ENCODE measurements at places on chromosomes 4 and X. TPM values are rescaled to one million over a fixed set of nuclear protein-coding genes. Genes with fewer than 3 reads are reported as not detected.

Gene TDO2
- total RNA-seq, result 2.4 TPM

Gene ARHGEF9
- total RNA-seq, result 28.0 TPM

DNA sequence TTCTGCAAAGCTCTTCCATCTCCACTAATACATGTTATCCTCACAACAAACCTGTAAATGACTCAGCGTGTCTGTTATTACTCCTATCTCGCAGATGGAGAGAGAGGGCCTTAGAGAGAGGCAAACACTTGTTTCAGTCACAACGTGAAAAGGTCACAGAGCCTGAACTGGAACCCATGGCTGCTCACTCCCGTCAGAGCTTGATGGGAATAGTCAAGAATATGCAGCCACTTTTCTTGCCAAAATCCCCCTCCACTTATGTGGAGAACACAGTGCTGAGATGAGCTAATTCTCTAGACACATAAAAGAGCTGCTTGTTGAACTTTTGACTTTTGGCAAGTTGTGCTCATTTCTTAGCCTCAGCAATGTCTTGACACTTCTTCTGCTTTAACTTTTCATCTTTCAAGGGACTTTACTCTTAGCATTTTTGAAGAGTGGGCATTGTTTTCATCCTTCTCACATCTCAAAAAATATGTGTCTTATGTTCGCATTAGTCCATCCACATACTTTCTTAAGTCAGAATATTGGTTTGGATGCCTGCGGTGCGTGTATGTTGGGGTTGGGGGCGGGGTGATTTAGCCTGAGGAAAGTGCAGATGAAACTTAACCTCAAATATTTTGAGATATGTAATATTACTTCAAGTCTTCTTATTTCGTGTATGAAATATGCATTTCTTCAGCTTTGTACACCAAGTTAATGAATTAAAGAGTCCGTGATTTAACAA lies 69.2 kb downstream of the SYNPO2 start:
- DNase-seq, result no peak

Gene DUSP9
- 0.12 TPM for total RNA-seq

Gene EDNRA
- total RNA-seq, result 9.7 TPM

DNA sequence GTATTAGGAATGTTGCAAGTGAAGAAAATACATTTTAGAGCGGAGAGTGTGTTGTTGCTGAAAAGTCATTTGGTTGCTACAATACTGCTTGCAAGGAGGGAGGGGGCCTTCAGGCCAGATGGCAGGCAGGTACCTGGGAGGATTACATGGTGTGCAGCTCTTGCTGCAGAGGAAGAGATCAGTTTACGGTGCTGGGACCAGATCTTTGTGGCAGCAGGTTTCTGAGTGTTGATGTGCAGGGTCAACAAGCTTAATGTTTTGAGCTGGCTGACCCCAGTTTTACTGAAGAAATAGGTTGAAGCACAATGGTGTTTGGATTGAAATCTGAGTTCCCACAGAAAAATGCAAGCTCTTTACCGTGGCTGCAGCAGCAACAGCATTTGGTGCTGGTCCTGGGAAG lies 96.4 kb upstream of the DDIT4L start:
- DNase-seq, result no peak

Gene FOXR2
- not detected for total RNA-seq

DNA sequence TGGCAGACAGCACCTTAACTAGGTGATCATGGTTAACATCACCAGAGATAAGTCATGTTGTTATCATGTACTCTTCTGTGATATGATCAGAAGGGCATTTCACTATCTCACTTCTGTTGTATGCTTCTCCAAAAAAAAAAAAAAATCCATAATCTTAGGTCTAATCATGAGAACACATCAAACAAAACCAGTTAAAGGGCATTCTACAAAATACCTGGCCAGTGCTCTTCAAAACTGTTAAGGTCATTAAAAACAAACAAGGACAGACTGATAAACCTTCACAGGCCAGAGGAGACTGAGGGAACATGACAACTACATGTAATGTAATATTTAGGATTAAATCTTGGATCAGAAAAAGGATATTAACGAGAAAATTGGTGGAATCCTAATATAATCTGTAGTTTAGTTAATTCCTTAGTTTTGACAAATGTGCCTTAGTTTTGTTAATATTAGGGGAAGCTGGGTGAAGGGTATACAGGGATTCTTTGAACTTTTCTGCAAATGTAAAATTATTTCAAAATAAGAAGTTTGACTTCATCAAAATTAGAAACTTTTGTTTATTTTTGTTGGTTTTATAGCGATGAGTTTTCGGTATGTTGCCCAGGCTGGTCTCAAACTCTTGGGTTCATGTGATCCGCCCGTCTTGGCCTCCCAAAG lies 18.0 kb downstream of the RBM10 start:
- no peak for DNase-seq

DNA sequence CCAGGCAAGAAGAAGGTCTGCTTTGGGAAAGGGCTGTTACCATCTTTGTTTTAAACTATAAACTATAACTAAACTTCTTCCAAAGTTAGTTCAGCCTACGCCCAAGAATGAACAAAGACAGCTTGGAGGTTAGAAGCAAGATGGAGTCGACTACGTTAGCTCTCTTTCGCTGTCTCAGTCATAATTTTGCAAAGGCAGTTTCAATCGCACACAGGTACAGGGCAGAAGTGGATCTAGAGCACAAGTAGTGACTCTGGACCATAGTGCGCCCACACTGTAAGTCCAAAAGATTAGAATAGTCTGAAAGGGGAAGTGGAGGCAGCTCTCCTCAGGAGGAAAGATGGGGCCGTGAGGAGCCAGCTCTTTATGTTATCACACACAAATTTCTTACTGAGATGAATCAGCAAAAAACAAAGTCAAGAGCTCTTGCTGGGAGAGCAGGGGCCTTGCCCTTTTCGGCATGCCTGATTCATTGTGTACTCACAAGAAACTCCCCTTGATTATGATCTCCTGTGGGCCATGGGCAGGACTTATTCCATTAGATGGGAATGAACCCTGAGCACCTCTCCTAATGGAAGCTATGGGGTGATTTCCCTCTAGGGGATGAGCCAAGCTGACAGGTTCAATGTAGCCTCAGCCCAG lies 58.6 kb downstream of the FUNDC1 start:
- no peak for DNase-seq

Gene ARSD
- total RNA-seq, result 82.5 TPM

Gene CCSER1
- total RNA-seq, result 5.4 TPM

DNA sequence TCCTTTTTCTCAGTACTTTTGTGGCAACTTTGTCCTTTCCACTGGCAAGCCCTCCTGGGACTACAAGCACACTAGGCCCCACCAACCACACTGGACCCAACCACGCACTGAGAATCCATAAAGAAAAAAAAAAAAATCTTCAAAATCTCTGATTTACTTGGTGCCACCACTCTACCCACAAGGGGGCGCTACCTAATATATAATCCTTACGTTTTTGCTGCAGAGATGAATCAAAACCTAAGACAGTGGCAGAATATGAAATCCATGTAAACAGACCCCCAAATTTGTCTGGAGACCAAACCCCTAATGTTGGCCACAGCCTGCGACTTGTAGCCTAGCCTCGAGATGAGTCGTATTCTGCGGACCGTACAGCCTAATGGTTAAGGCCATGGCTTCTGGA lies 63.5 kb upstream of the ARHGAP36 start:
- no peak for DNase-seq

DNA sequence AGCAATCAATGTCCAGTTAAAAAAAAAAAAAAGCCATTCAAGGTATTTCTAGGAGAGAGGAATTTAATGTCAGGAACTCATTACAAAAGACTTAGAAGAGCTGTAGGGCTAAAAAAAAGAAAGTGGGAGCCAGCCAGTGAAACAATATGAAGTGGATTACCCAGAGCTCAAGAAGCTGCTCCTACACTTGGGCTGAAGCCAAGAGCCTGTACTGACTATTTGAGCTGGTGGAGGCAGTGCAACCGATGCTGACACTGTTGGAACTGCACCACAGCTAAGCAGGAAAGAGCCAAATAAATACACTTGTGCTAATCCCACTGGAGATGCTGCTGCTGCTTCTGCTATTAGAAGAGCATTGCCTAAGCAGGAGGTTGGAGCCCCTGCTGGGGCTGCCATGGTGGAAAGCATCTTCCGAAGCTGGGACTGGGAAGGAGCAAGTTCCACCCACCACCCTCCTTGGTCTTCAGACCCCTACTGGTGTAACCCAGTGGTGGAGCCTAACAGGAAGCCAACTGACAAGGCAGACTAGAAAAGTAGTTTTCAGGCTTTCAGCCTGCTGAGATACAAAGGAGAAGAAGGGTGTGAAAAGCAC lies 65.4 kb downstream of the CXXC4 start:
- no peak for DNase-seq

Gene FAAH2
- total RNA-seq, result 5.1 TPM

- no peak for DNase-seq
Observed at GRCh38 chr4:73822389-73822788, 14.1 kb upstream of the CXCL6 start.

DNA sequence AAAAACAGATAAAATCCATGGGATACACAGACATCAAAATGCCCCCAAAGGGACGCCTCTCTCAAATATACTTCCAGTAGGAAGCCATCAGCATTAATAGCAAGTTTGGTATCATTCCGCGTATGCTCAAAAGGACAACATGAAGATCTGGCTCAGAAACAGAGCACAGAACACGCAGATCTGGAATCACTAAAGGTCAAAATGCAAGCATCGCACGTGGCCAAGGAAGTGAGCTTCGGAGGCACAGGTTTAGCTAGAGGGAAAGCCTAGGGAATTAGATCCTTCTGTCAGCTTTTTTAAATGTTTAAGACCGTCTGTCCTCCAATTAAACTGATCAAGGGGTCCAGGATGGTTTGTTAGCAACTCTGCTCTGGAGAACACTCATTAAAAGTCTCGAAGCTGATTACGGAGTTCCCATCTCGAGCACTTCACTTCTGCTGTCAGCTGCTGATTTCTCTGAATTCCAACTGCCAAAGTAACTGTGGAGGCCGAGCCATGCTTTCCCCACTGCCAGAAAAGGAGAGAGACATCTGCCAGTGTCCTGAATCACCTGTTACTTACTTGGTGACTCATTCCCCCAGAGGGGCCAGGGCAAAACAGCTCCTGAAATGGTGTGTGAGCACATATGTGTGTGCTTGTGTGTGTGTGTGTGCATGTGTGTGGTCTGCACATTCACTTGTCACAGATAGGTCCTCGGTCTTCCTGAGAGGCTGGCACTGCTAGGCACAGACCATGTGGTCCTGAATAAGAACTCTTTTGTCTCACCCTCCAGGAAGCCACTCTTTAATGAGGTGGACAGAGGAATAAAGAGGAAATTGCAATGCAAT lies 177.7 kb upstream of the PPARGC1A start:
- peak; percentile 56 for DNase-seq

GRCh38 chr4:128371876-128372275 lies 84.3 kb upstream of the PGRMC2 start:
- no peak for DNase-seq

GRCh38 chr4:25446611-25447010 lies 69.5 kb downstream of the ANAPC4 start:
- no peak for DNase-seq

DNA sequence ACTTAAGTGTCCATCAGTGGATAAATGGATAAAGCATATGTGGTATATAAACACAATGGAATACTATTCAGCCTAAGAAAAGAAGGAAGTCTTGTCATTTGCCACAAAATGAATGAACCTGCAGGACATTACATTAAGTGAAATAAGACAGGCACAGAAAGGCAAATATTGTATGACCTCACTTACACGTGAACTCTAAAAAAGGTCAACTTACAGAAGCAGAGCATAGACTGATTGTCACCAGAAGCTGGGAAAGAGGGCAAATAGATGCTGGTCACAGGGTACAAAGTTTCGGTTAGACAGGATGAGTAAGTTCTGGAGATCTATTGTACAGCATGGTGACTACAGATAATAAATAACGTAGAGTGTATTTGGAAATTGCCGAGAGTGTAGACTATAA lies 247.7 kb downstream of the RAB28 start:
- DNase-seq, result no peak

DNA sequence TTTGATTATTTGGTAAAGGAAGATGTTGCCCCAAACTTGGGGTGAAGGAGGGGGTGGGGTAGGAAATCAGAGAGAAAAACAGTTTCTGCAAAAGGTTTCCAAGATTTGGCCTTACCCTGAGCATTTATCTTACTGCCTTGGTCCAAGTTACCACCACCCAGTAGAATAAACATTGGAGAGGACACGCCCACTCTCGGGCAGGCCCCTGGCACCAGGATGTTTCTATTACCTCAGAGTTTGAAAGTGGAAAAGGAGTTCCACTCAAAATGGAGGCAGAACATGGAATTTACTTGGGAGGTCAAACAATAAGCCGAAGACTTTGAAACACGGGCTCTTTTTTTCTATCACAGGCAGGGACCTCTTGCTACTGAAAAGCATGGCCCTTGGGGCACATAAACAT lies 113.7 kb downstream of the CHRNA9 start:
- DNase-seq, result peak; percentile 60

DNA sequence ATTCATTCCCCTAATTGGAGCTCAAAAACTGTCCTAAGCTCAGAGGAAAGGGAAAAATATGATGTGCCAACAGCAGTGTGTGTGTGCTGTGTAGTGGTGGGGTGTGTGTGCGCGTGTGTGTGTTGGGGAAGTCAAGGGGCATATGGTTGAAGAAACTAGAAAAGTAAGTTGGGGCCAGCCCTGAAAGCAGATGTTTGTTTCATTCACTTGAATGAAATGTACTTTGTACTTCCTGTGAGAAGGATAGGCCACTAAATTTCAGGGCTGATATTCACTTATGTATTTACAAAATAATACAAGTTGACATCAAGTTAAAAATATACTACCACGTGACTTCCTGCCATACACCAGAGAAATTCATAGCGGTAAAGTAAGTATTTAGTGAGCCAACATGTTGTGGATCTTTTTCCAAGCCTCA lies 151.3 kb upstream of the JADE1 start:
- DNase-seq, result no peak

- peak; percentile 62 for DNase-seq
Observed at GRCh38 chr4:185811509-185812364, at the start of gene SORBS2. SORBS2 (minus strand) TSS chr4:185812194; CDS start chr4:185690571, 121,623 bp downstream.

Gene FABP2
- total RNA-seq, result not detected

DNA sequence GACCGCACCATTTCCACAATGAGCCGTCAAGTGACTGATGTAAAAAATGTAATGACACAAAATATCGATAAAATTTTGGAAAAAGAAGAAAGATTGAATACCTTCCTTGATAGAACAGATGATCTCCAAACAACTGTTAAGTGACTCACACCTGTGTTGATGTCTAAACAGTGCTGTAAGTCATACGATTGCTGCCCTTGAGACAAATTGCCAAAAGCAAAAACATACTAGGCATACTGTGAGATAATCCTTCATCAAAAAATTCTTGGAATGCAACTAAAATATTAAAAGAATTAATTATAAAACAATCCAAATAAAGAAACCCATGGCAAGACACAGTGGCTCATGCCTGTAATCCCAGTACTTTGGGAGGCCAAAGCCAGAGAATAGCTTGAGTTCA lies 53.4 kb downstream of the HNRNPD start:
- no peak for DNase-seq

- no peak for DNase-seq
Observed at GRCh38 chrX:16559206-16559619, 90.7 kb upstream of the S100G start.

- no peak for DNase-seq
Observed at GRCh38 chr4:148735432-148736155, 293.4 kb upstream of the NR3C2 start.
